ENCODE measurements at places on chromosomes 2 and 18. TPM values are rescaled to one million over a fixed set of nuclear protein-coding genes. Genes with fewer than 3 reads are reported as not detected.

KIAA2012 gene
- total RNA-seq: 0.13 TPM

PGAP1 gene
- 40.4 TPM for total RNA-seq

PDE11A gene
- not detected for total RNA-seq

LTBP1 gene
- 2.2 TPM for total RNA-seq

Measured in A673 (cell line).